NCI-H524 (cell line): ENCODE measurements at places on chromosomes 12 and 14.

DNA sequence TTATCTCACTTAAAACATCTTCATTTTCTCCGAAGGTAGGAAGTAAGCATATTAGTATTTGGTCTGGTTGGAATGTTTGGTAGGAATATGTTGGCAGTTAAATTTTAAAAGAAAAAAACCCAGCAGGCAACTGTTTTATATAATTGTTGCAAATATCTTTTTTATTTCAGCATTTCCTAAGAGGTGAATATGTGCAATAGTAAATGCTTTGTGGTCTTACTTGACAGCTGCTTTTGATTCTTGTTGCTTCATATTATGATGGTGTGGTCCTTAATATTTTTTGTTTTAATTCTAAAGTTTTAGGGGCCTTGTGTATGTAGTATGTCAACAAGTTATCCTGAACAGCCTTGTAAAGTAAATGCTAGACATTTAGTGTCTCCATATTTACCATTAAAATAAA, 6.3 kb downstream of the TRAFD1 start:
- no peak for DNase-seq

DNA sequence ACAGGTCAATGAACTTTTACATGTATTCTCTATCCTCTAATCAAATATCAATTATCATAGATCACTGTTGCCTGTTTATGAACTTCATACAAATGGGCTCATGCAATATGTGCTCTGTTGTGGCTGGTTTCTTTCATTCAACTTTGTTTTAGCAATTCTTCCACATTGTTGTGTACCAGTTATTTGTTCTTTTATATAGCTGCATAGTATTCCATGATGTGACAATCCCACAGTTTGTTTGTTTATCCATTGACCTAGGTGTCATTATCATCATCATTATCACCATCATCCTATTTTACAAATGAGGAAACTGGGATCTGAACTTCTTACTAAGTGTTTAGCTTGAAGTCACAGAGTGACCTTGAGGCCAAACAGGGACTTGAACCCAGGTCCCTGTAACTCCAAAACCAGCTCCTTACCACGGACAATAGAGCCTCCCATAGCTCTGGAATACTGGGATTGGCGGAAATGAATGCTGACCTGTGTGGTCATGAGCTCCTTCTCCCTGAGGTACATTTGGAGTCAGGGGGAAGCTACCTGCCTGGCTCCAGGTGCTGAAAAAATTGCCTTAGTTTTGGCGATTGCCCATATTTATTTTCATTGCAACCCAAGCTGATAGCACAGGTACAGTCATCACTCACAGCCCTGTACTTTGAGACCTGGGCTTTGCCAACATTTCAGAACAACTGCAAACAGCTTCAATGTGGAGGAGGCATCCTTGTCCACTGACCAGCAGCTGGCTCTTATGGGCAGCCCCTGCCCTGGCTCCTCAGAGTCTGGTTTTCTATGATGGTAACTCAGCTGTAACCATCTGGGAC, 9.2 kb downstream of the ZFP36L1 start:
- DNase-seq: no peak

DNA sequence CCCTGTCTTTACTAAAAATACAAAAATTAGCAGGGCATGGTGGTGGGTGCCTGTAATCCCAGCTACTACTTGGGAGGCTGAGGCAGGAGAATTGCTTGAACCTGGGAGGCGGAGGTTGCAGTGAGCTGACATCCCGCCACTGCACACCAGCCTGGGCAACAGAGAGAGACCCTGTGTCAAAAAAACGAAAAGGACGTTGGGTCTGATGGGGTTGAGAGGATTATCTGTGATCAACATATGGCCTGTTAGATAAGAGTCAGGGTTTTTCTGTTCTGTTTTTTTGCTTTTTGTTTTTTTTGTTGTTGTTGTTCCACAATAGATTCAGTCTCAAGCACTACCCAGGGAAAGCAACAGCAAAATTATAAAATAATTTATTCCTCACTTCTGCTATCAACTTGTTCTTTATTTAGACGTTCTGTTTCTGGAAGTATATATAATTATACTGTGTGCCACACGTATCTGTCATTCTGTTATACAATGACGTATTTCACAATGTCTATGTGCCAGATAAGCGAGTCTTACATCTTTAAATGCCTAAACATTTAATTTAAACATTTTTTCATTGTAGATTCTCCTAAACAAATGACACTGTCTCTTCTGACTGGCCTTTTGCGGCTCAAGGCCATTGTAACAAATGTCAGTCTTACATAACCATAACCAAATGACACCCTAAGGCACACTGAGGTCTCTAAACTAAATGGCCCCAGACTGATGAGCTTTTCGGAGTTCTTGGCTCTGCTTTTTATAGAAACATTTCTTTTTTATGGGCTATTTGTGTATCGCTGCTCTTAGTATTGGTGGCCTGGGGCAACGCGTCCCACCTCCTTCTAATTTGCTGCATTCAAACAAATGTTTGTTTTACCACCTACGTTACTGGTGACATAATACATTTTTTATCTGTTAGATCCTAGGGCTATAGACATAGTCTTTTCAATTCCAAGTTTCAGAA, 7.2 kb upstream of the P2RX4 start:
- DNase-seq: peak; percentile 14

DNA sequence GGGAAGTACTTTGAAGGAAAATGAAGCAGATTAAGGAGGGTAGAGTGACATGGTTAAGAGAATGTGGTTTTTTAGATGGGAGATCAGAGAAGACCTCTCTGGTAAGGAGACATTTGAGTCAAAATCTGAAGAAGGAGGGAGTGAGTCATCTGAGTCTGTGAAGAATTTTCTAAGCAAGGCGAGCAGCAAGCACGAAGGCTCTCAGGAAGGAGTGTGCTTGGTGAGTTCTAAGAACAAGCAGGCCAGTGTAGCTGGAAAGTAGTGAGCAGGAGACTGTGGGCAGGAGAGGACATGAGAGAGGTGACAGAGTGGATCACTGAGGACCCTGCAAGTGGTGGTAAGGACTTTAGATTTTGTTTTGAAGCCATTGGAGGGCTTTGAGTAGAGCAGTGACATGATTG, 76.3 kb upstream of the FUT8 start:
- no peak for DNase-seq

GRCh38 chr14:77151918-77152588, 10.5 kb upstream of the ZDHHC22 start:
- peak; percentile 81 for DNase-seq

DNA sequence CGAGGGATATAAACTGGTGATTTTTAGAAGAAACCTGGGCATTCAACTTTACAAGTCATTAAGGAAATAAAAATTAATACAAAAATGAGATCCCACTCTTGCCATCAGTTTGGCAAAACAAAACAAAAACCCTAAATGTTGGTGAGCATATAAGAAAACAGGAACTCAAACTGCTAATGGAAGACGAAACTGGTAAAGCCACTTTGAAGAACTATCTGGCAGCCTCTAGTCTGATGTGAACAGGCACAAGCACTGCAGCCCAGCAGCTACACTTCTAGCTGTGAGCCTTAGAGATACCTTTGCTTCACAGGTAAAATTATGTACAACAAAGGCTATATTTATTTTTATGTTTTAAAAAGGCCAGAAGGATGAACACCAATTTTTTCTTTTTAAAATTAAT, 459.6 kb downstream of the ZFP36L1 start:
- DNase-seq: no peak

GRCh38 chr14:100134586-100134985, 24.9 kb downstream of the DEGS2 start:
- no peak for DNase-seq
